Activated CD4-positive, alpha-beta T cell treated with anti-CD3 and anti-CD28 coated beads, Interleukin-2, amount 50 U/mL, for 4 hours (primary cell): ENCODE measurements at places on chromosomes 7 and 10.

- DNase-seq, result no peak
Observed at GRCh38 chr10:119518176-119518575, 24.3 kb downstream of the RGS10 start.

- DNase-seq, result no peak
Observed at GRCh38 chr7:51015581-51015980, 232.9 kb upstream of the GRB10 start.

DNA sequence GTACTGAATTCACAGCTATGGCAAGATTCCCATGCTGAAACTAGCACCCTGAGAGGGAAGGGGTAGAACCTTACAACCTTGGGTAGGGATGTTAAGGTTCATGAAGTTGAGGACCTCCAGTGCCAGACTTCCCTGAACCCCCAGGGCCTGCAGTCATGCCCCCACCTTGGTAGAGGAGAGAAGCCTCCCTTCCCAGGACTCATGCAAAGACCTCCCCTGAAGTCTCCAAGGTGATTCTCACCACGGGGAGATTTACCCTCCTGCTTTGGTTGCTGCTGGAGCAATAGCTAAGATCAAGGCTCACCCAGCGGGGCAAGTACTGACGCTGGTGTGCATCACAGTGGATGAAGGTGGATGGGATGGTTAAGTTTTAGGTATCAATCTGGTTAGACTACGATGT is 49.1 kb upstream of the PFKP start:
- no peak for DNase-seq

GRCh38 chr7:20307119-20307518 is 23.6 kb upstream of the ITGB8 start:
- no peak for DNase-seq

DNA sequence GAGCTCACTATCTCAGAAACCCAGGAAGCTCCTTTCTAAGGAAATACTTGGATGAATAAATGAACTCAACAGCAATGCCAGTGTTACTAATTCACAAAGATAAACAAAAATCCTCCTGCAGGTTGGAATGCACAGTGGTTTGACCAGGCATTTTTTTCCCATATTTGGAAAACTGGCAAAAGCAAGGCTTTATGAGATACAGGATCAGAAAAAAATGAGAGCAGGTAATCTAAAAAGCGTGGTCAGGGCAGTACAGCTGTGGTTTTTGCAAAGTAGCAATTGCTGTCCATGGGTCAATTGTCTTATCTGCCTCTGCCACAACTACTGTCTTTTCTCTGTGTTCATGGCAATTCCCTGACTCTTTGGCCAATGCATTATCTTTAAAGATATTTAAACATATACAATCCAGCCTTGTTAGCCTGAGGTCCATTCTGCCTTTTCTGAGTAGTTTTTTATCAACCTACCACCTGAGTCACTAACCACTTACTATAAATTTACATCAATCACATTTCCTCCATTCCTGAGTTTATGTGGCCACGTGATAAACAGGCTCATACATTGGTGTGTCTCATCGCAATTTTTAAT is 564.5 kb upstream of the IGFBP3 start:
- DNase-seq, result no peak

GRCh38 chr10:80484676-80485075 is 30.6 kb downstream of the TSPAN14 start:
- DNase-seq, result no peak
